Effector memory CD8-positive, alpha-beta T cell (primary cell): ENCODE measurements at places on chromosomes 5 and 9.
A peak's percentile ranks its signal among the peaks of the same experiment; 100 is the strongest.

- DNase-seq: no peak
- H3K27ac ChIP-seq: no peak overlapping the region
- H3K36me3 ChIP-seq: no peaks in the 10 kb centered on the region
- peaks cover 32% of the 10 kb centered on the region for H3K27me3 ChIP-seq
- no peak overlapping the region for H3K4me3 ChIP-seq
Measured at GRCh38 chr9:99336005-99336404, 113.9 kb downstream of the SEC61B start.

DNA sequence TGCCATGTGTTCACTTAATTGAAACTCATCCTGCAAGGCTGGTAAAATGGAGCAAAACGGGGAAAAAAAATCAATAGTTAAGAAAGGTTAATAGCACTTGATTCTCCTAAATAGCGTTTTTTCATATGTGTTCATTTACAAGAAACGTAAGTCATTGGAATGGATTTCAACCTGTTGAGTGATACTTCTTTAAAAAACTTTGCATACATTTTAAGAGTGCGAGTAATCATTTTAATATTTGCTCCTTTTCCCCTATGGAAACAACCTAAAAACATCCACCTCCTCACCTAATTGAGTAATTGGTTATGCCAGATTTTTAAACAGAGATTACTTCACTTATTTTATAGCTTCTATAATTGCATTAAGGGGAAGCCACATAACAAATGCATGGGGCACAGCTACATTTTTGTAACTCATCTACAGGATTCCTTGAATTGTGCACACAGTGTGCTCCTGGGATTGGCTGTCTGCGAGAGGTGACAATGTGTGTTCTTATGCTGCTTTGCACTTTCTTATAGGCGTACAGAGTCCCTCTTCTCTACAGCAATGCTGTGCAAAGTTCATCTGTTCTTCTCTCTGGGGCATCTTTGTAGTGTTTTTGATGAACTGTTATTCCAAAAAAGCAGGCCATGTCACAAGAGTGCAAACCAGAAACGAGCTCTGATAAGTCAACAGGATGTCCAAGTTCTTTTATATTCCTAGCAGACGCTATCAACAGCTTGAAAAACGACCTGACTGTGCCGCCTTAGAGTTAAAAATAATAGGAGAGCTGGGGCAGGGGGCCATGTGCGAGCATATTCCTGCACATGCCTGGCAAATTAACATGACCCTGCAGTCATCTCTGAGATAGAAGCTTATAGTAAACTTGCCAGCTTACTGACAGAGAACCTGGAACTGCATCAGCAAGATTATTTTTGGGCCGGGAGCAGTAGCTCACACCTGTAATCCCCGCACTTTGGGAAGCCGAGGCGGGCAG lies 117.9 kb downstream of the GOLPH3 start:
- no peak overlapping the region for H3K27ac ChIP-seq
- peaks cover 13% of the 10 kb centered on the region for H3K27me3 ChIP-seq
- H3K36me3 ChIP-seq: no peaks in the 10 kb centered on the region
- no peak for DNase-seq

- H3K4me1 ChIP-seq: peaks cover 54% of the 10 kb centered on the region
- DNase-seq: peak; percentile 20
- H3K27ac ChIP-seq: peak overlapping the region; percentile 71
- peak overlapping the region; percentile 99 for H3K4me3 ChIP-seq
- H3K36me3 ChIP-seq: peaks cover 50% of the 10 kb centered on the region
Measured at GRCh38 chr5:95818181-95819147, 4.1 kb downstream of the GLRX start.

- H3K27ac ChIP-seq: no peak overlapping the region
- H3K27me3 ChIP-seq: no peaks in the 10 kb centered on the region
- no peak overlapping the region for H3K4me3 ChIP-seq
- no peaks in the 10 kb centered on the region for H3K36me3 ChIP-seq
- no peaks in the 10 kb centered on the region for H3K4me1 ChIP-seq
Measured at GRCh38 chr9:108322326-108323098, 533.3 kb downstream of the ACTL7B start.

DNA sequence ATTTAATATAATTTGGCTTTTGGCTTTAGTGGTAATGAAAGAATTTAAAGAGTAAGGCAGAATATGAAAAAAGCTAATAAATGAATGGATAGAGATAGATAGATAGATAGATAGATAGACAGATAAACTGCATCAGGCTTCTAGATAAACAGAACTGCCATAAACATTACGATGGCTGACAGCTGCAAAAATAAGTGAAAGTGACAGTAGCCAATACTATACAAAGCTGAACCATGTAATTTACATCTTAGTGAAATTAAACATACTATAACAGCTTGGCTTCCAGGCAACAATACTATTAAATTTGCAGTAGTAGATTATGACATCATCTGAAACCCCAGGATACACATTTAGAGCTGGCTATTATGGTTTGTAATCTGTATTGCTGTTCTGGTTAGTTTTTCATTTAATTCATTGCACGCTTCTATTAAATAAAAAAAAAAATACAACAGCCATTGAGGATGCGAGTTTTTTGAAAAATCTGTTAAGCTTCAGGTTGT lies 1354.8 kb downstream of the PTPRD start:
- no peak for DNase-seq
- H3K4me3 ChIP-seq: no peak overlapping the region
- no peaks in the 10 kb centered on the region for H3K27me3 ChIP-seq
- H3K36me3 ChIP-seq: no peaks in the 10 kb centered on the region

- DNase-seq: peak; percentile 12
- H3K27me3 ChIP-seq: peaks cover 21% of the 10 kb centered on the region
- H3K4me1 ChIP-seq: peaks cover 2% of the 10 kb centered on the region
- no peaks in the 10 kb centered on the region for H3K36me3 ChIP-seq
- no peak overlapping the region for H3K27ac ChIP-seq
Measured at GRCh38 chr5:178461004-178461730, 129.0 kb downstream of the COL23A1 start.

DNA sequence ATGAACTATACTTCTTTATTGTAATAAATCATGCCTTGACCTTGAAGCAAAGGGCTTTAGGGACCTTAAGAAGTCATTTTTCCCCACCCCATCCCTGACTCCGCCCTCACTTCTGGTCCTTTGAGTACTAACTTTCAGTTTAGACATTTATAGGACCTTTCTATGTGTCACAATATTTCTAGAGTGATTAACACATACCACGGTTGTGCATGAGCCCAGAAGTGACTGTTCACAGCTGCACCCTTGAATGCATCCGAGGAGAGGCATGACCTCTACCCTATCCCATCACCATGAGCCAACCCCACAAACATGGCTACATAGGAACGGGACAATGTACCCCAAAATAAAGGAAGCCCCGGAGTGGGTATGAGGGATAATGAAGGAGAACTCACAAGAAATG lies 160.3 kb downstream of the HSD17B3 start:
- no peaks in the 10 kb centered on the region for H3K36me3 ChIP-seq
- H3K27ac ChIP-seq: no peak overlapping the region
- peaks cover 16% of the 10 kb centered on the region for H3K27me3 ChIP-seq
- no peak for DNase-seq
- no peak overlapping the region for H3K4me3 ChIP-seq

GRCh38 chr5:59037941-59038797 lies 455.3 kb downstream of the RAB3C start:
- H3K4me3 ChIP-seq: peak overlapping the region; percentile 88
- peaks cover 26% of the 10 kb centered on the region for H3K36me3 ChIP-seq
- no peaks in the 10 kb centered on the region for H3K27me3 ChIP-seq
- H3K4me1 ChIP-seq: peaks cover 30% of the 10 kb centered on the region

DNA sequence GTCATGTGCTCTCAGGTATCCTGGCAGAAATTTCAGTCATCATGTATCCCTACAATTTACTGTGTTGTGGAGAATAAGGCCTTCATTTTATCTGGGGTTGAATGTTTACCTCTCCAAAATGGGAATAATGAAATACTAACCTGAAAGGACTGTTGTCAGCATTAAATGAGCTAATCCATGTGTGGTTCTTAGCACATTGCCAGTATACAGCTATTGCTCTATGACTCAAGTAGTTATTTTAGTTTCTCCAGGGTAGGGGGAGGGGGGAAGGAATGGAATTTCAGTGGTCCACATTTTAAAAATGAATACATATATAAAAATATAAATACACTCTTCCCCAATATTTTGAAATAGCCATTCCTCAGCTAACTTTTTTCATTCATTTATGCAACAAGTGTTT lies 3.5 kb downstream of the PAM start:
- DNase-seq: no peak
- H3K36me3 ChIP-seq: peaks cover 15% of the 10 kb centered on the region
- H3K27me3 ChIP-seq: no peaks in the 10 kb centered on the region
- peak overlapping the region; percentile 98 for H3K27ac ChIP-seq
